ENCODE measurements at places on chromosomes 5 and 9. TPM values are rescaled to one million over a fixed set of nuclear protein-coding genes. Genes with fewer than 3 reads are reported as not detected.

Gene FBP2
- not detected for total RNA-seq

Gene RASGEF1C
- total RNA-seq, result not detected

Gene PCDH1
- total RNA-seq, result 2.4 TPM

Gene SPATA31D3
- not detected for total RNA-seq

Gene GABRP
- total RNA-seq, result not detected

Gene PCDHA12
- total RNA-seq, result 2.8 TPM

Gene GPR150
- 0.18 TPM for total RNA-seq

Gene DOCK8
- 0.23 TPM for total RNA-seq

Gene EQTN
- not detected for total RNA-seq

Gene GDA
- total RNA-seq, result 1.2 TPM

Gene PLAC8L1
- 0.26 TPM for total RNA-seq

Gene PCDHGA7
- 1.0 TPM for total RNA-seq

Gene OR1J2
- total RNA-seq, result not detected

Gene NUTM2F
- not detected for total RNA-seq

Gene KIF4B
- 0.05 TPM for total RNA-seq

Gene C5orf58
- not detected for total RNA-seq

Gene IFT74
- total RNA-seq, result 13.6 TPM

Gene FBXO4
- 5.6 TPM for total RNA-seq

Gene TAL2
- total RNA-seq, result 0.15 TPM

Gene LMNB1
- total RNA-seq, result 81.4 TPM

Gene CTSL
- 806 TPM for total RNA-seq

Gene IFNA13
- total RNA-seq, result not detected

Gene APBA1
- total RNA-seq, result 0.11 TPM

Gene DENND4C
- total RNA-seq, result 15.7 TPM

Gene ADAMTS16
- total RNA-seq, result 1.9 TPM

Gene FOXD4L6
- not detected for total RNA-seq

Gene FOXI1
- not detected for total RNA-seq

Gene IL31RA
- total RNA-seq, result 1.3 TPM

Gene EPB41L4B
- total RNA-seq, result 10.4 TPM

Gene ZBTB6
- 5.4 TPM for total RNA-seq

Gene WNK2
- total RNA-seq, result 6.5 TPM

Gene FABP6
- 0.99 TPM for total RNA-seq

Gene HAPLN1
- total RNA-seq, result not detected

Gene TMEM171
- 7.5 TPM for total RNA-seq

Gene KCNIP1
- total RNA-seq, result not detected

Gene RGS3
- 25.4 TPM for total RNA-seq

Gene TAF11L10
- total RNA-seq, result not detected

Gene GDF9
- total RNA-seq, result 0.26 TPM

Gene BTNL8
- total RNA-seq, result not detected

Gene ADAMTS2
- 0.22 TPM for total RNA-seq

Gene GRXCR2
- total RNA-seq, result not detected

Gene GALT
- 20.8 TPM for total RNA-seq

Gene RPL35
- 3,167 TPM for total RNA-seq

Gene TAF11L5
- not detected for total RNA-seq

Gene HCN1
- not detected for total RNA-seq

Gene IL33
- total RNA-seq, result 0.87 TPM

Gene COL23A1
- not detected for total RNA-seq

Gene CCDC183
- total RNA-seq, result 0.16 TPM

Gene PCDHGA4
- 0.16 TPM for total RNA-seq

Gene CETN3
- total RNA-seq, result 23.0 TPM

Gene ADAMTSL2
- not detected for total RNA-seq

Gene FRRS1L
- total RNA-seq, result 0.18 TPM

Gene SLC34A1
- total RNA-seq, result not detected

Gene C9orf72
- total RNA-seq, result 4.5 TPM

Gene ANKRD20A1
- 1.0 TPM for total RNA-seq

All from A549 treated with CORT108297 at 1 μM for 4 hours (cell line).